ENCODE measurements at places on chromosomes 16 and 17. TPM values are rescaled to one million over a fixed set of nuclear protein-coding genes. Genes with fewer than 3 reads are reported as not detected.

The CD7 gene
- total RNA-seq, result not detected

The CDH8 gene
- total RNA-seq, result not detected

The HOXB4 gene
- total RNA-seq, result 4.6 TPM

The TNP2 gene
- total RNA-seq, result not detected

The MYH13 gene
- not detected for total RNA-seq

The NXPH3 gene
- total RNA-seq, result 0.61 TPM
